HS-5 (cell line): ENCODE measurements at places on chromosomes 4 and X.

DNA sequence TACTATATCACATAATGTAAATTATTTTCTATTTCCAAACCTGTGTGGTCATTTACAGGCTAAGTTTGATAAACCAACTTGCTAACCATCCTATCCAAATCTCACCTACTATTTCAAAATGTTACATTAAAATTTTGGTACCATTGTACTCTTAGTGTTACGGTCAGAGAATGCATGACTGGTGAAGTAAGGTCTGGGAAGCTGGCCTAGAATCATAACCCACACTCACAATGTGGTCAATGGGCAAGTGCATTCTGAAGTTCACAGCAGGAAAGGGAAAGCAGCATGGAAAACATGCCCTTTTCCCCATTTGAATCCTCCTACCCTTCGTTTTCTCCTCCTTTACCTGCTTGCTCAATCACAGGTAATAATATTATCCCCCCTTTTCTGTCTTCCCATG lies 54.4 kb downstream of the PPP3CA start:
- DNase-seq = no peak

- DNase-seq = no peak
Observed at GRCh38 chr4:161530710-161531109, 633.1 kb downstream of the FSTL5 start.

- DNase-seq = no peak
Observed at GRCh38 chr4:83381173-83381572, 46.5 kb upstream of the HPSE start.

- no peak for DNase-seq
Observed at GRCh38 chrX:13569479-13570260, at the start of gene EGFL6. Gene EGFL6 (plus strand): TSS chrX:13569601. CDS start chrX:13569862, 261 bp downstream.

- no peak for DNase-seq
Observed at GRCh38 chr4:1172971-1173757, 781 bp upstream of the SPON2 start.

- no peak for DNase-seq
Observed at GRCh38 chr4:24937176-24937916, 24.5 kb upstream of the CCDC149 start.
